ENCODE measurements at places on chromosomes 3 and 15.

- DNase-seq = no peak
Observed at GRCh38 chr3:196554205-196554604, 14.1 kb downstream of the WDR53 start.

DNA sequence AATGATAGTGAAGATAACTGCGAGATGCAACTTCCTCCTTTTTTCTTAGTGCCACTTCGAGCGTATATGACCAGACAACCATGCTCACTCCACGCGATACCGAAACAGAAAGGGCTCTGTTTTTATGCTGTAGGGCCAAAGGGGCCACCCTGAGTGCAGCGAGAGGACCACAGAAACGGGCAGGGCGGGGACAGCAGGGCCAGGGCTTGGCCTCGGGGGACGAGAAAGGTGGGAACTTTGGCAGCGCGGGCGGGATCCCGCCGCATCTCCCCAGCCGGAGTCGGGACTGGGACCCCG, 483 bp downstream of the VPS13C start:
- DNase-seq = peak; percentile 37

- no peak for DNase-seq
Observed at GRCh38 chr3:188270423-188270972, 116.5 kb downstream of the LPP start.

GRCh38 chr3:169298247-169298992, 365.1 kb downstream of the MECOM start:
- no peak for DNase-seq

GRCh38 chr3:1131166-1131565, 38.3 kb downstream of the CNTN6 start:
- DNase-seq = no peak

DNA sequence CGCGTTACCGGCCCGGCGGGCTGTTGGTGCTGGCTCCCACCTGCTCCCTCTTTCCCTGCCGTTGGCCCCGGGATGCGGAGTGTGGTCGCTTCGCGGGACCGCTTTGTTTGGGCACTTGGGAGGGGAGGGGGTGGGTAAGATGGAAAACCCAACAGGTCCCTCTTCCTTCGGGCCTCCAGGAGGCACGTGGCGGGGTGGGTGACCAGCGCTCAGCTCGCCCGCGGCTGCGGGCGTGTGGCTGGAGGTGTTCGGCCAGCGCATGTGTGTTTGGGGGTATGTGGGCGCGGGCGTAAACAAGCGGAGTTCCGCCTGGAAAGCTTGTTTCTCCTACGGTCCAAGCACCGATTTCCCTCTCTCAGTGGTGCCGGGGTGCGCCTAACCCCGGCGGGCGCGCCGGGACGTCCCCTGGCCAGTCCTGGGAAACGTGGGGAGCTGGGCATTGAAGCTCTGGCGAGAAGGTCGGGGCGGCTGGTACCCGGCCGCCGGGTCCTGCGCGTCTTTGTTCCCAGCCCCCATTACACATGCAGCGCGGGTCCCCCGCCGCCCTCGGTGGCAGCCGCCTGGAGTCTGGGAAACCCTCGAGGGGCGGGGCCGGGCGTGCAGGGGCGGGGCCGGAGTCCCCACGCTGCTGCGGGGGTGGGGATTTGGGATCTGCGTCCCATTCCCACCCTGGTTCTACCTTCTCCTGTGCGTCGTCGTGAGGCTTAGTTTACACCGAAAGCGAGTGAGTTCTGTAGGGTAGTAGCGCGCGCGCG, 1.4 kb downstream of the ACVR2B start:
- DNase-seq = peak; percentile 69

- DNase-seq = no peak
Observed at GRCh38 chr3:186997473-186997939, 67.2 kb downstream of the ST6GAL1 start.

Data from neural crest cell (in vitro differentiated cells).